A172 (cell line): ENCODE measurements at places on chromosomes 6 and 20. TPM values are rescaled to one million over a fixed set of nuclear protein-coding genes. Genes with fewer than 3 reads are reported as not detected.

- DNase-seq: no peak
These were observed 209.7 kb downstream of the TMEM200A start for GRCh38 chr6:130575557-130575956.

GRCh38 chr6:113907102-113907815 is 50.1 kb downstream of the MARCKS start:
- DNase-seq: no peak

DNA sequence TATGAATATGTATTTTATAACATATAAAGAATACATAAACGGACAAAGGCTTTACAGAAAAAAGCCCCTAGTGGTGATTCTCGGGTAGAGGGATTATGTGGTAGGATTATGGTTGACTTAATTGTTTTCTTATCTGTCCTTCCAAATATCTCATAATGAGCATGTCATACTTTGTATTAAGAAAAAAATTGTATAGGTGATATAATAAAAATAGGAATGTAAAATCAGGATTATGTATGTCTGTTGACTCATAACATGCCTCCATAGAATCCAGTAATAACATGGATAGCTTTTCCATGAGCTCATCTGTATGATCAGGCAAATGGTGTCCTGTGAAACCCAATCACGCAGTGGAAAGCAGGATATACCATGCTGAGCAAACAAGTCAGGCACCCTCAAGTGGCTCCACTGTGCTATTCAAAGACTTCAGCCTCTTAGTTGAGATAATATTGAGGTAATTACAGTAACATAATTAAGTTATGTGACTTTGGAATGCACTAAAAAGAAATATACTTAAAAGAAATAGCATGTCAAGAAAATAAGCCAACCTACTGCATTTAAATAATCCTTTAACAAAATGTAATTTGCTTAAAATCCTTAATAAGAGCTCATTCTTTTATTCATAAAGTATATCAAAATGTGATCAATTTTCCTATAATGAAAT is 39.6 kb upstream of the PRELID3B start:
- DNase-seq: peak; percentile 38

DNA sequence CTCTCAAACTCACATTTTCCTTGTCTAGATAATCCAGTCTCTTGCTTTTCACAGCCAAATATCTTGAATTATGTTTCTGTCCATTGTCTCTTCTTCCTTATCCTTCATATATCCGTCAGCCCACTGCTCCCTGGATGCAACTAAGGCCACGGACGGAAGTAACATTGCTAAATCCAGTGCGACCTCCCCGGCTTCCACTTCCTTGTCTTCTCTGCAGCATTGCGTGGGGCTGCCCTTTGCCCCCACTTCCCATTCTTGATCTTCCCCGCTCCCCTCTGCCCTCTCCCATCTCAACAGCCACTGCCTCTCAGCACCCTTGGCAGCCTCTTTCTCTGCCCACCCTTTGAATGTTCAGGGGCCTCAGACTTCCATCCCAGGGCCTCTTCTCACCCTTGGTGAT is 190.4 kb upstream of the UST start:
- no peak for DNase-seq

DNA sequence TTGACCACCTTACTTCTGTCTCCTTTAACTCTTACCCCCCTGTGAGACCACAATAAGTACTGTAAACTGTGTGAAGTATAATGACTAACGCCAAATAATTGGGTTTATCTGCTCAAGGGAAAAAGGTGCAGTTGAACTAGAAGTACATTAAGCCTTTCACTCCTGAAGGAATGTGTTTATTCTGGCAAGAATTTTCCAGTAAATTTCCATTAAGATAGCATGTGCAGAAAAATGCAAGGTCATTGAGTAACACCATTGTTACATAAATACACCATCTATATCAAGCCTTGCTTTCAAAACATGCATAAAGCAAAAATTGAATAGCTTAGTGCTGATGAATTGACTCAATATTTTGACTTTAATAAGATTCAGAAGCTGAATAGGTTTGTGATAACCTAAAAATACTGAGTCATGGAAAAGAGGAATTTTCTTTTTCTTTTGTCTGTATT is 65.4 kb downstream of the ARHGAP18 start:
- peak; percentile 84 for DNase-seq

DNA sequence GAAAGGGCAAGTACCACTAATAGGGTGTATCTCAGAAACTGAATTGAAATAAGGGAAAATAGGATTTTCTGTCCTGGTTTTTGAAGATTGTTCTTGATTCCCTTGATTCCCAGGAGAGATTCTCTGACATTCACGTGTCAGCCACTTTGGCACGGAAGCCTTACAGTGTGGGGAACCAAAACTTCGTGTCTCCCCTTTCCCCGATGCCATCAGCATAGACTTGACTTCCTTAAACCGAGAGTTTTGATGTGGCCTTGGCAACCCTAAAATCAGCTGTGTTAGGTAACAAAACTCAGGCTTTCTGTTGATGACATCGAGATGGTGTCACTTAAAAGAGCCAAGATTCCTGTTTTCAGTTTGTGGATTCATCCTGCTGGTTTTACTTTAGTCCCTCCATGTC is 7.5 kb downstream of the HMGN4 start:
- DNase-seq: no peak

- DNase-seq: peak; percentile 29
These were observed 532 bp upstream of the PM20D2 start for GRCh38 chr6:89145091-89145955.

DNA sequence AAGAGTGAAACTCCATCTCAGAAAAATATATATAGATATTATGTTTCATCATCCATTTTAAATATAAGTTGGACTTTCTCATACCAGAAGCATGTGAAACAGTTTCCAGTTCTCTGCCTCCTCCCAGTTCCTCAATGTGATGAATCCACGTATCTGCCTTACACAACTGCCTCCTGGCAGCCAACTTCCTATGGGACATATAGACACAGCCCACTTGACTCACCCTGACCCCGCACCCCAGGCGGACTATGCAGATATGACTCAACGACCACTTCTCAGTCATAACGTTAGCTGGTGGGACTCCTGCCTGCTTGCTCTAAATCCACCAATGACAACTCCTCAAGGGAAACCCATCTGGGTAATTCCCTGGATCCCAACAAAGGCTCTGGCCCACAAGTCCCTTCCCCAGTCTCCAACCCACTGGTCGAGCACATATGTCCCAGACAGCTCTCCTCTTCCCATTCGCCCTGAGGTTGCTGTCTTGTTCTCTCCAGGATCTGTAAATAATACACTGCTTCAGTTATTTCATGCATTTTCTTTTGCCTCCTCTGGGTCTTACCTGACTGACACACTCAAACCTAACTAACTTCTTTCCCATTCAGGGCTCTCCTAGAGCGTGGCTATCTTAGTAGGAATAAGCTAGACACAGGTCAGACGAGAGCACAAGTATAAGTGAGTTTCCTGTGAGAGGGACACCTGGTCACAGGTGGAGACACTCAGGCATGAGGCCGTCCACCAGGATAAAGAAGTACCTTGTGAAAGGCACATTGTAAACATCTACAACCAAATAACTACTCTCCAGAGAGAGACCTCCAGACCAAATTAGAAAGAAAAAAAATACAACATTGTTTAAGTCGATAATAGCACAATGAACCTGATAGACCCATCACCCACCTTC is 548.5 kb downstream of the CD83 start:
- DNase-seq: peak; percentile 87

DNA sequence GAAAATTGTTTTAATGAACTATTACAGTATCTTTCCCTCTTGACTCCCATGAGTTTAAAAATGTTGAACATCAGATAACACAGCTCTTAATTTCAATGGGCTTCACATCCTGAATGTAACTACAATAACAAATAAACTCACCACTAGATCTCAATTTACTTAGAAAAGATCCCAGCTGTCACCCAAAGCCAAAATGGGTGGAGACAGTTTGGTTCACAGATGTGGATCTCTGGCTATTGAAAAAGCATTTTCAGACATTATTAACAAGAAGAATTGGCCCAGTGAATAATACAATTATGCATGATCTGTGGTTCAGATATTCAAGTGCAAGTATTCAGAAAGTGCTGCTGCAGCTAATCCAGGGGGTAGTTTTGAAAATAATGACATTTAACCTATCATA is 184.7 kb upstream of the RALGAPA2 start:
- DNase-seq: no peak

DNA sequence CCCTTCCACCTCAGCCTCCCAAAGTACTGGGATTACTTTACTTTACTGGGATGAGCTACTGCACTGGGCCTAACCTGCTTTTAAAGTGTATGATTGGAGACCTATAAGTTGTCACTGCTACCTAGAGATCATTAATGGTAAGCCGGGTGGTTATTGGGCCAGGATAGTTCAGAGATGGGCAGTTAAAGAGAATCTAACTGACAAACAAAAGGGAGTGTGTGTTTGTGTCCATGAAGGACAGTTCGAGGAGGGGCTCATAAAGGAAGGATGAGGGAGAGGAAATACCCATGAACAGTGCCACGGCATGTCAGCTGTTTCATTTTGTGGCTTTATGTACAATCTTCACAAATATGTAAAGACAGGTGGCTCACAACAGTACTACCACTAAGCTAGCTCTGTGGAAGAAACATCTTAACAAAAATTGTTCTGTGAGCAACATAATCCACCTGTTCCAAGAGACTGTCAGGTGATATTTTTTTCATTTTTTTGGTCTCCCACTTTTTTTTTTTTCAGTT is 69.7 kb upstream of the FAM8A1 start:
- DNase-seq: no peak

GRCh38 chr6:48048451-48049146 is 62.4 kb downstream of the PTCHD4 start:
- DNase-seq: no peak

GRCh38 chr20:36339646-36340592 is 33.8 kb downstream of the DLGAP4 start:
- DNase-seq: peak; percentile 44

- DNase-seq: peak; percentile 8
These were observed 53.1 kb downstream of the PHACTR1 start for GRCh38 chr6:12769556-12770256.

GRCh38 chr20:22740829-22741228 is 156.5 kb upstream of the FOXA2 start:
- DNase-seq: no peak

- peak; percentile 7 for DNase-seq
These were observed 142.3 kb upstream of the TENT5A start for GRCh38 chr6:81894788-81895271.

DNA sequence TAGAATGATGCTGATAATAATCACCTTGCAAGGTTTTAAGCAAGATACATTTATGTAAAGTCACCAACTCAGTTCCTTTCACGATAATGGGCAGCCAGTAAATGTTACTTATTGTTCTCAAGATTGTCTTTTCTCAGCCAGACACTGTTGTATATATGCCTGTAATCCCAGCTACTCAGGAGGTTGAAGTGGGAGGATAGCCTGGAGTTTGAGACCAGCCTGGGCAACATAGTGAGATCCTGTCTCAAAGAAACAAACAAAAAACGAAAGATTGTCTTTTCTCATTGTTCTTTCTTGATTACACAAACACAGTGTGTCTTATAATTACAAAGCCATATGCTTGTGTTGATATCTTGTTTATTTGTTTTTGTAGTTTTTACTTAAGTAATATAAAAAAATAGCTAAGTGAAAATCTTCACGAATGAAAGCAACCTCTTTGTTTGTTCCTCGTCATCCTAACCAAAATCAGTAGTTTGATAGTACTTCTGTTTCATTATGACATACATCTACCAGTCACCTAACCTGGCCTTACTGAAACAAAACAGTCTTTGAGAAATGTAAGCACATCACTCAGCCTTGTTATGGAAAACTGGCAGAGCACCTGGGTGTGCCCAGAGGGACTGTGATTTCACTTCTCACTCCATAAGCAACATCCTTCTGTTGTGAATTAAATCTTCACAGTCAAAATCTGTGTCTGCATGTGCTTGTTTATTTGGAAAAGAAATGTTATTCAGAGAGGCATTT is 436.2 kb upstream of the SOX4 start:
- DNase-seq: no peak

DNA sequence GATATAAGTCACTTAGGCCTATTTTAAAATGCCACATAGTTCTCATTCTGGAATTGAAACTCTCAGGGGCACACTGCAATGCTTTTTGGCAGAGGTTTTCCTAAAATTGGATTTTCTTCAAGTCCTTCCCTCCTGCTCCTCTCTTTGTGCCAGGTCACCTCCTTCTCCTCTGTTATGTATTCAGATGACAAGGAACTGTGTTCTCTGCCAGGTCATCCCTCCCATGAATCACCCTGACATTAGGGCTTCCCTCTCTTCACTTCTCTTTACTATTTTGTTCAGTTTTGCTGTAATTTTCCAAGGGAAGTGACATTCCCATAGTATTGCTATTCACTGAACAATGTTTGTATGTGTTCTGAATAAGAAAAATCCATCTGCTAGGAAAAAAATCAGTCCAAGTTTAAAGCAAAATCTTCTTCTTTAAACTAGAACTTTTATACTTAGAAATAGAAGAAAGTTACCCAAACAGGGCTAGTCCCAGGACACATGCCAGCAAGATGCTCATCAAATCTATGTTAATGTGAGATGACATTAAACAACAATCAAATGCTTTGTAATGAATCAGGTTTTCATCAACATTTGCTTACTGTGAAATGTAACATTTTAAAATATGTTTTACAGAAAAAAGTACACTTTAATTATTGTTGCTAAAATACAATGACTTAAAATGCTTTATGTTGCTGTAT is 461.1 kb downstream of the MMUT start:
- DNase-seq: peak; percentile 22

GRCh38 chr6:138959521-138959920 is 28.5 kb downstream of the REPS1 start:
- no peak for DNase-seq

- DNase-seq: peak; percentile 91
These were observed 31.3 kb upstream of the ZSCAN23 start for GRCh38 chr6:28474441-28475219.

GRCh38 chr6:79687759-79688158 is 56.6 kb downstream of the SH3BGRL2 start:
- no peak for DNase-seq

RAB44 gene
- not detected in 2 replicates for total RNA-seq

EYA2 gene
- total RNA-seq: 0.47 TPM in 1 of 2 replicates, not detected in the other

GGT7 gene
- 0.26 and 0.55 TPM in 2 replicates for total RNA-seq

MICB gene
- total RNA-seq: 16.5 and 17.1 TPM in 2 replicates

DLL1 gene
- 3.4 and 4.7 TPM in 2 replicates for total RNA-seq

DOK5 gene
- total RNA-seq: not detected in 2 replicates

CGA gene
- total RNA-seq: not detected in 2 replicates

RGL2 gene
- total RNA-seq: 17.7 and 18.3 TPM in 2 replicates

DDO gene
- total RNA-seq: 3.5 and 6.0 TPM in 2 replicates

ZNF391 gene
- 0.53 and 3.3 TPM in 2 replicates for total RNA-seq

ANGPT4 gene
- total RNA-seq: 0.05 TPM in 1 of 2 replicates, not detected in the other

PROKR2 gene
- not detected in 2 replicates for total RNA-seq
